ENCODE measurements at places on chromosomes 4 and X.

DNA sequence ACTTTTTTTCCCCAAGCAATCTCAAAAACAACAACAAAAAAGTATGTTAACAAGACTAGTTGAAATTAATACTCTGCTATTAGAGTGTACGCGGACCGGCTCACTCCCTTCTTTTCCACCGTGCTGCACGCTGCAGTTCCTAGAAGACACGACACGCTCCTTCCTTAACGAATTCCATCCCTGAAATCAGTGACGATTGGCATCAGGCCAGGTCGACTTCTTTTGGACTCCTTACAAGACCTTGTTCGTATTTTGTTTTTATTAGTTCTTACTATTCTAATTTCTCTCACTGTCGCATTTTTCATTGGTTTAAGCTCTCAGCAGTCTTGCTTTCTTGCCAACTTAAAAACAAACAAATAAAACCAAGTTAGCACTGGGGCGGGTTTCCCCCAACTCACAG is 175.8 kb upstream of the PITX2 start:
- DNase-seq = no peak

DNA sequence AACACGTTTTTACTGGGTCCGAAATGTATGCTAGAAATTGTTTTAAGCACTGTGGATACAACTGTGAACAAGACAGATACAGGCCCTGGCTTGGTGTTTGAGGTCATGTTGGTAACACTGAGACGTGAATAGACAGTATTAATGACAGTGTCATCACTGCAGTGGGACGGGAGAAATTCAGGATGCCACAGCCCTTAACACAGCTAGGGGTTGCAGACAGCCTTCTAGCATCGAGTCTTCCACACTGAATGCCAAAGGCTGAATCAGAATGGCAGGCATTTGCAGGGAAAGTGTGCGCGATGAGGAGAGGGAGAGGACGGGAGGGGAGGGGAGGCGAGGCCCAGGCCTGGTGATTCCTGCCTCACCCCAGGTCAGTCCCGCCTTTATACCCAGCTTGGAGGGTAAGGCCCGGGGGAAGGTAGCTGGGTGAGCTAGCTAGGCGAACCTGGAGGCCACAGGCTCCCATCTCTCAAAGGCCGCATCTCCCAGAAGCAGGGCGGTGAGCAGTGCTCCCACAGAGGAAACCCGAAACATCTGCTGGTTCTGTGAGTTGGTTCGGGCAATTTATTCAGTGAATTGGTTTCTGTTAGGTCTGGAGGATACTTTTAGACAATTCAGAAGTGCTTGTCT is 44.1 kb upstream of the CLDN24 start:
- DNase-seq = no peak

- DNase-seq = no peak
Observed at GRCh38 chr4:102601586-102602227, 100.5 kb downstream of the NFKB1 start.

GRCh38 chr4:128378668-128379067 is 91.1 kb upstream of the PGRMC2 start:
- no peak for DNase-seq

DNA sequence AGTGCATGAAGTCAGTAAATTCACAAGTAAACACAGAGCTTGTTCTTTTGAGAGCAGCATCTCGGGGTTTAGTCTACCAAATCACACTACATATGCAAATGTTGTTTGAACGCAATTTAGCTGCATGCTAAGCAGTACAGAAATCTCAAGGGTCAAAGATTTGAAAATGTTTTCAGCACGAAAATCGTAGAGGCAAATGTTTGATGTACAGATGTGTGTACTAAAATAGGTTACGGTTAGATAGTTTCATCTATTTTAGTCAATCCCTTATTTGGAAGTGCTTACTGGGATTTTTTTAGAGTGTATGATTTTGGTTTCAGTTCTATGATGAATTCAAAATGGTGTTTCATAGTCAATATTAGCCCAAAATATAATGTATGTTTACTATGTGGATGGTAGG is 1928.2 kb upstream of the TENM3 start:
- DNase-seq = no peak

DNA sequence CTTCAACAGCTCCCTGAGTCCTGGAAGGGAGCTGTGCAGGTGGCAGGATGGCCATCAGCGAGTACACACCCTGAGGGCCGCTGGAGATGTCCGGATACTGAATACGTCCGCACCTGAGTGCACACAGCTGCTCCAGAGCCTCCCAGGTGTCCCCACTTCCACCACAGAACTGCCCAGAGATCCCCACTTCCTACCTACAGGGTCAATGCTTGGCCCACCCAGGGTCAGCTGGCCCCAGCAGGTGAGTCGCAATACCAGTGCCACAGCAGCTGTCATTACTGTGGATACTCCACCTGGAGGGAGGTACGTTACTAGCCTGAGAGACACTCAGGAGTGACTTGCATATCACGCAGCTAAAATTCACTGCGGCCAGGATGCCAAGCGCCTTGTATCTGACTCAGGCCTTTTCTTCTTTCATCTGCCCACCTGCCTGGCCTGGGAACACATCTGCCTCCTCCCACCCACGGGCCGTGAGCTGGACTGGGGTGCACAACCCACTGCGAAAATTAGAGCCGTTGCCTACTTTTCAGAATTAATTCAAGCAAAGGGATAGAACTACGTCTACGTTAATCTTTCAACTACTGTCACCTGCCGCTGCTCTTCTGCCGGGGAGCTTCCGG is 9.4 kb downstream of the C4orf50 start:
- DNase-seq = no peak

DNA sequence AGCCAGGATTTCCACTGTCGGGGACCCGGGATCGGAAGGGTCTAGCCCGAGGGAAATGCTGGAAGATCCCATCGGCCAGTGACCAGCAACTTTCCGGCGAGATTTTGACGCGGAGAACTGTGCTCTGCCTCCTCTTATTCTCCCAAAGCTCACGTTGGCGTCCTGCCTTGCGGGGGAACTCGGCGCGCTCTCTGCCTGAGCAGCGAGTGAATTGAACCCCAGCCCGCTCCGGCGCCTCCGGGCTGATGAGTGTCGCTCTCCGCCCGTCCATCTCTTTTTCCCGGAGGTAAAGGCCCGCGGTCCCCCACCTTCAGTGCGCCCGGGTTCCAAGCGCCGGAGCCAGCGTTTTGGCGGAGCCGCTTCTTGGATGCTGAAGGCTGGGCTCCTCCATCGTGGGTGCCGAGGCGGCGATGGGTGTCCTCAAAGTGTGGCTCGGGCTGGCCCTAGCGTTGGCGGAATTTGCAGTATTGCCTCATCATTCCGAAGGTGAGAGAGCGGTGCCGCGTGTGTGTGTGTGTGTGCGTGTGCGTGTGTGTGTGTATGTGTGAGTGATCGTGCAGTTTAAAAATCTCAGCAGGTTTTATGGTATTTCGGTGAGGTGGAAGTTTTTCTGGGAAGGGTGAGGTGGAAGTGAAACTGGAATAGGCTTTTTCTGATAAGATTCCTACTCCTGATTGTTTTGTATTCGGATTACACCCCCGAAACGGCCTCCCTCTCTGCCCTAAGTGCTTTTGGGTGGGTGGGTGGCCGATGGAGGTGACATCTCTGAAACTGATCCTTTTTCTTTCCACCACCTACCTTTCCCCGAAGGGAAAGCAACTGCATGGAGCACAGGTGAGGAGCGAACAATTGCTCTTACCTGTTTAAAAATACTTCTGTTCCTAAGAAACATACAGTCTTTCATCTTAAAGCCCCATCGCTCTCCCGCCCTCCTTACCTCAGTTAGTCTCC is 752 bp downstream of the FRAS1 start:
- DNase-seq = no peak

- DNase-seq = no peak
Observed at GRCh38 chr4:8772499-8773123, 99.0 kb downstream of the HMX1 start.

GRCh38 chrX:119648421-119648775 is 42.2 kb upstream of the NKRF start:
- no peak for DNase-seq

DNA sequence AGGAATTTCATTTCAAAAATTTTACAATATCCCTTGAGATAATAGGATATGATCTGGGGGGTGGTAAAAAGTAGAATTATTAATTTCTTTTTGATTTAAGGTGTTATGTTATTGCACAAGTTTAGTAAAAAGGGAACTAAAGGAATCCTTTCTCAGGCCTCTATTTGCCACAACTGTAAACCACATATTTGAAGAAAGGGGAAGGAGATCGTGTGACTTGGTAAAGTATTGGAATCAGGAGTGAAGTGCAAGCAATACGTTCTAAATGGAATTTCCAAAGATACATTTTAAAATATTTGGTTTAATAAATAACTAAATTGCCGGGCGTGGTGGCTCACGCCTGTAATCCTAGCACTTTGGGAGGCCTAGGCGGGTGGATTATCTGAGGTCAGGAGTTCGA is 35.3 kb upstream of the SCRG1 start:
- no peak for DNase-seq

DNA sequence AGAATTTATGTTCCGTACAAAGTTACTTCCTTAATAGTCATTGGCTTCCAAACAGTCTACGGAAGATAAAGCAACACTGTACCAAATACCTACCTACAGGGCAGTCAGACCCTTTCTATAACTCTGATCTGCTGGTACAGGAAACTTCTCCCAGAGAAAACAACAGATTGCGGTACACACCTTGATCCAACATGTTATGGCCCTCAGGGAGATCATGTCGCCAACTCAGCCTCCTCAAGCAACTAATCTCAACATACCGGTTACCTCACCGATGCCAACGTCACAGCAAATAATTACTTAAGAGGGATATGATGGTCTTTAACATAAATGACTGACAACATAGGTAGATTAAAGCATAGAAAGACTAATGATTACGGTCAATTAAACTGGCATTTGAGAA is 70.4 kb downstream of the RFC1 start:
- DNase-seq = no peak

DNA sequence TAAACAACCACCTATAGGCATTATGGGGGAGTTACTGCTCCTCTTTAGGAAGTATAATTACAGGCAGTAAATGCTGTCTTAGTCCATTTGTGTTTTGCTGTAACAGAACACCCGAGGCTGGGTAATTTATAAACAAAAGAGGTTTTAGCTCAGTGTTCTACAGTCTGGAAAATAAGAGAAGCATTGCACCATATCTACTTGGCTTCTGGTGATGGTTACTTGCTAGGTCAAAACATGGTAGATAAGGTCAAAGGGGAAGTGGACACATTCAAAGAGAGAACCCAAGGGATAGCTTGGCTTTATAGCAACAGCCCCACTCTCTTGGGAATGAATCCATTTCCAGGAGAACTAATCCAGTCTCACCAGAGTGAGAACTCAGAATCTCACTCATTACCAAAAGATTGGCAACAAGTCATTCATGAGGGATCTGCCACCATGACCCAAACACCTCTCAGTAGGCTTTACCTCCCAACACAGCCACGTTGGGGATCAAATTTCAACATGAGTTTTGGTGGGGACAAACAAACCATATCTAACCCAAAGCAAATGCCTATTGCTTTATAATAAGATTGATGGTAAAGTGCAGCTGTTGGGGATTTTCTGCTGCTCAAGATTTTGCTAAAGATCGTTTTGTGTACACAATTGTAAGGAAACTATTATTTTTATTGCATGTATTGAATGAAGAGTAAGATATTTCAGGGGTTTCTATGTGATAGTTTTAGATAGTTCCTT is 32.6 kb downstream of the STAG2 start:
- DNase-seq = no peak

GRCh38 chr4:35789899-35790574 is 454.3 kb downstream of the ARAP2 start:
- DNase-seq = no peak

GRCh38 chrX:22097012-22097694 is 65.0 kb downstream of the PHEX start:
- DNase-seq = no peak

GRCh38 chr4:3449574-3450534 is 8.1 kb downstream of the HGFAC start:
- no peak for DNase-seq
